GM12878 (cell line): ENCODE measurements at places on chromosomes 7 and 10.

- DNase-seq: no peak
Measured at GRCh38 chr10:131429942-131430341, 118.4 kb upstream of the TCERG1L start.

- no peak for DNase-seq
Measured at GRCh38 chr10:78659598-78659967, 409.2 kb upstream of the ZMIZ1 start.

DNA sequence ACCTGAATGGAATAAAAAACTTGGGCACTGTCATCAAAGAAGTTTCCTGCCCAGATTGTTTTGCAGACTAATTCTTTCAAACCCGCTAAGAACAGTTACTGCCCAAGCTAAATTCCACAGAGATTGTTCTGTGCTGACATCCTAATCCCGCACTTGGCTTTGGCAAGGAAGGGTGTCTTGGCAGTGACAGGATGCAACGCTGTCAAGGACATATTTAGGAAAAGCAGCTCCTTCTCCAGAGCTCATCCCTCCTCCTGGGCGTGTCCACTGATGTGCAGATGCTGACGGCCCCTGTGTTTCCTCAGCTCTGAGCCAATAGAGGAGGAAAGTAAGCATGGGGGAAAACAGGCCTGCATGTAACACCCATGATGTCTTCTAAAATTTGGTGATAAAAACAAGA, 74.2 kb downstream of the EEPD1 start:
- DNase-seq: no peak

DNA sequence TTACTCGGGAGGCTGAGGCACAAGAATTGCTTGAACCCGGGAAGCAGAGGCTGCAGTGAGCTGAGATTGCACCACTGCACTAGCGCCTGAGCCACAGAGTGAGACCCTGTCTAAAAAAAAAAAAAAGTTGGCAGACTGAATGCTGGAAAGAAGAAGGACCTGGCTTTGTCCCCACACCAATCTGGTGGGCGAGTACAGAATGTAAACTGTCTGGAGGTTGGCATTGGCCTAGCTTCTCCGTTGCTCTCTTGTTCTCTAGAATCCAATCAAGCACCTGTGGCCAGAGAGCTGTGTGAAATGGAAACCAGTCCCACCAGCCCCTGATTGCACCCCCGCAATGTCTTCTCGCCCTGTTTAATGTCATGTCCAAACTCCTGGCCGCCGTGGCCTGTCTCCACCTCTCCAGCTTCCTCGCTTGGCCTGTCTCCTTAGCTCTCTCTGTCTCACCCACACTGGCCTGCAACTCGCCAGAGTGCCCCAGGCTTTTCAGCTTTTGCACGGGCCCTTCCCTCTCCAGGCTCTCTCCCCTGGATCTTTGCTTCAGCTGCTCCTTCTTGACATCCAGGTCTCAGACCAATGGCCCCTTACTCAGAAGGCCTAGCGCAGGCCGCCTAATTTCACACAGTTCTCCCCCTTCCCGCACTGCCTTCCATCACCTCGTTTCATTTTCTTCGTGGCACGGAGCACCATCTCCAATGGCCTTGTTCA, 670 bp upstream of the AGK start:
- DNase-seq: no peak

DNA sequence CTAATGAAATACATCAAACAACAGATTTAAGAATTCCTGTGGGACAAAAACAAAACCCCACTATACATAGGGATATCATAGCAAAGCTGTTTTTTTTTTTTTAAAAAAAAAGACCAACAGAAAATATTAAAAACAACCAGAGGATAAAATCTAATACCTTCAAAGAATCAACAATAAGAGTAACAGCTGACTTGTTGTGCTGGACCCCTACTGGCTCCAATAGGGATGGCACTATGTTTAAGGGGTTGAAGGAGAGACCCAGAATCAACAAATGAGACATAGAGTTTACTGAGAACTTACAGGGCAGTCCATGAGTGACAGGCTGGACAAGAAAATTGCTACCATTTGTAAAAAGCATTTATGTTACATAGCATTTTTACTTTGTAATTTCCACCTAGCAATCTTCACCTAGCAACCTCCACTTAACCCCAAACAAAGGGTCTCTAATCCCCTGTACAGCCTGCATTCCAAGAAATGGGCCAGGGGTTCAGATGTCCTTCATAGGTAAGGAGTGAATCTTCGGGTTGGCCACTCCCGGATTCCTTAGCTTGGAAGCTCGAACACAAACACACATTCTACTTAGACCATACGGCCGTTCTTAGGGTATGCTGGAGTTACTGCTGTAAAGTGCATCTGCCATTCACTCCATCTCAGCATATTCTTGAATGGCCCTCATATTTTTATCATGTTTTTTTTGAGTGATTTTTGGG, 25.8 kb downstream of the ASZ1 start:
- DNase-seq: no peak
